ENCODE measurements at places on chromosomes 3 and 15. TPM values are rescaled to one million over a fixed set of nuclear protein-coding genes. Genes with fewer than 3 reads are reported as not detected.

The CYP1A1 gene
- total RNA-seq: 0.13 TPM

The MCF2L2 gene
- total RNA-seq: 1.7 TPM

The CCDC39 gene
- 0.60 TPM for total RNA-seq

The CFAP44 gene
- total RNA-seq: 11.0 TPM

The CLDN18 gene
- not detected for total RNA-seq

The LRRN1 gene
- 1.4 TPM for total RNA-seq

The PARP15 gene
- 4.9 TPM for total RNA-seq

The WDR72 gene
- total RNA-seq: 55.7 TPM

The STAG1 gene
- total RNA-seq: 49.9 TPM

The CADPS gene
- 0.98 TPM for total RNA-seq

The MNS1 gene
- total RNA-seq: 5.6 TPM

The NANOGP8 gene
- total RNA-seq: 1.3 TPM

The ARHGAP11A gene
- total RNA-seq: 4.6 TPM

The INSYN1 gene
- total RNA-seq: 4.2 TPM

The CIDEC gene
- not detected for total RNA-seq

The B3GNT5 gene
- total RNA-seq: 9.9 TPM

The RETNLB gene
- not detected for total RNA-seq

The PTX3 gene
- total RNA-seq: 2.7 TPM

The CHRNA3 gene
- total RNA-seq: not detected

The GABRR3 gene
- total RNA-seq: not detected

The SEMA3G gene
- 25.7 TPM for total RNA-seq

The FAH gene
- total RNA-seq: 34.7 TPM

The RTP3 gene
- not detected for total RNA-seq

The PROS1 gene
- 56.2 TPM for total RNA-seq

The TUSC7 gene
- not detected for total RNA-seq

The SFMBT1 gene
- 16.0 TPM for total RNA-seq

The SGO1 gene
- total RNA-seq: 0.72 TPM

The LRRC31 gene
- total RNA-seq: 0.76 TPM

Data from kidney (tissue), 22 donors.